Thoracic aorta (tissue), 2 donors: ENCODE measurements at places on chromosomes 3 and 15. TPM values are rescaled to one million over a fixed set of nuclear protein-coding genes. Genes with fewer than 3 reads are reported as not detected.

DNA sequence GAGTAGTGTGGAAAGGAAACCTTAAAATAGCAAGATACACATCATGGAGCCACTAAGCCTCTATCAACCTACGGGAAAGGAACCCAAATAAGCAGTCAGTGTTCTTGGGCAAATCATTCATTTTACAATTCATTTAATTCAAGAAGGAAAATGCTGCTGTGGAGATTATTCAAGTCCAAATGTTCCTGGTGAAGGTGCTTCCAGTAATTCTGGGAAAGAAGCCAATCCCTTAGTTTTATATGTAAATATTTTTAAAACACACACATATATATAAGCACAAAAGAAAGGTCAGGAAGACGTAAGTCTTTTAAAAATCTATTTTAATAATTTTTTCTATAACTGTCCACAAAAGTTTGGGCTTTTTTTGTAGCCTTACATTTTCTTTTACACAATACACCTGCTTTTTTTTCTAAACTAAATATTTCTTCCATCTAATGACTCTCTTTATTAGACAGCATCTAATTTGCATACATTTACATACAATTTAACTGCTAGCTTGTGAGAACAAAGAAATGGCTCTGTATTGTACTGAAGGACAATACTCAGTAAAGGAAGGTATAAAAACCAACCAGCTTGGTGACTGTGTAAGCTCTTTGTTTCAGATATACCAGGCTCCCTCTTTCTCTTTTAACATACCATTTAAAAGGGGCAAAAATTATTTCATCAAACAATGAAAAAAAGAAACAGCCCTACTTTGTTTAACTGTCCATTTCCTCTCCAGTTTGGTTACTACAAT is 269.5 kb downstream of the ZBTB20 start:
- no peak for DNase-seq
- H3K4me3 ChIP-seq: no peak overlapping the region
- H3K27ac ChIP-seq: no peak overlapping the region
- H3K4me1 ChIP-seq: peaks cover 6% of the 10 kb centered on the region

- no peak for DNase-seq
- peak overlapping the region; percentile 88 for H3K27ac ChIP-seq
- H3K4me3 ChIP-seq: peak overlapping the region; percentile 93
Measured at GRCh38 chr3:49785565-49786356, 581 bp downstream of the IP6K1 start.

DNA sequence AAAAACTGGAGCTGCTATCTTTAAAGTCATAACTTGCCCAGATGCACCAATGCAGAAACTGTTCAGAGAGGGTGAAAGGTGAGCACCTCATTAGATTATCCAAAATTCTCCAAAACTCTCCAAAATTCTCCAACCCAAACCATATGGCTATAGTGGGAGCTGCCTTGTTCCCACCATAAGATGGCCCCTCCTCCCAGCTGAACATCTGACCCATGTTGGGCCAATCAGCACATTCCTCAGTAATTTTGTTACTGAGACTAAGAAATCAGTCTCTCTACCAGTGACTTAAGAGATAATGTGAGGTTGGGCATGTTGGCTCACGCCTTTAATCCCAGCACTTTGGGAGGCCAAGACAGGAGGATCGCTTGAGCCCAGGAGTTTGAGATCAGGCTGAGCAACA is 32.8 kb downstream of the DPH3 start:
- no peaks in the 10 kb centered on the region for H3K36me3 ChIP-seq
- DNase-seq: no peak
- H3K4me1 ChIP-seq: peaks cover 4% of the 10 kb centered on the region
- H3K4me3 ChIP-seq: no peak overlapping the region
- no peak overlapping the region for H3K27ac ChIP-seq

DNA sequence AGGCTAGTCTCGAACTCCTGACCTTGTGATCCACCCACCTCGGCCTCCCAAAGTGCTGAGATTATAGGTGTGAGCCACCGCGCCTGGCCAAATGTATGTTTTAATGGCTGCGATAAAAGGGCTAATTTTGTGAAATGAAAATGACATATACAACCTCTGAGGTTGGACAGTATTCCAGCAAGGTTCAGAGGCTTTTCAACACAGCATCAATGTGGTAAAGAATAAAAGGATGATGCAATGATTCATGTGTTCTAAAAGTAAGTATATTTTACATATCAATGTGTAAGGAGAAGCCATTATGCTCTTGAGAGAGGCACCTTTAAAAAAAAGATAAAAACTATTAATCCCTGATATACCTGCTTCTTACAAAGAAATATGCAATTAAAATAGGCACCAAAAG is 6.7 kb downstream of the SLTM start:
- H3K27ac ChIP-seq: no peak overlapping the region
- DNase-seq: no peak
- H3K27me3 ChIP-seq: no peaks in the 10 kb centered on the region
- H3K4me3 ChIP-seq: no peak overlapping the region
- peaks cover 23% of the 10 kb centered on the region for H3K4me1 ChIP-seq
- H3K36me3 ChIP-seq: peaks cover 12% of the 10 kb centered on the region

DNA sequence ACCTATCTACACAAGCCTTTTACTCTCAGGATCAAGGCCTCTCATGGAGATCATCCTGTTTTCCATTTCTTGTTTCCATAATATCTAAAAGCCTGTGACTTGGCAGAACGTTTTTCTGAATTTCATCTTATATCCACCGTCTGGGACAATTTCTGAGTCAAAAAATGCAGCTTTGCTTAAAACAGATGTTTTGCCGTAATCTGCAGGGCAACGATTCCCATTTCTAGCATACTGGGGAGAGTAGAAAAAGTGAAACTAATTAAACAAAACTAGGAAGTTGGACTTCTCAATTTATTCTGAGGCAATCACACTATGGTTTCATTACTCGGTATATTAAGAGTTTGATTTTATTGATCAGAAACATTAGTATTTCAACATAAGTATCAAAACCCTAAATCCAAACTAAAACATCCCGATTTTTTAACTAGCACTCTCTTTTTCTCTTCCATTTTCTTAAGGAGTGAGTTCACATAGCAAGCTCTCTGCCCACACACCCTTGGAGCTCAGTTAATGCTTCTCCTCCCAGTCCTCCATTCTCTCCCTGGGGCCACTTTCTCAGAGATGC is 33.6 kb downstream of the SPATA12 start:
- peaks cover 4% of the 10 kb centered on the region for H3K36me3 ChIP-seq
- peak overlapping the region; percentile 16 for H3K4me3 ChIP-seq
- H3K4me1 ChIP-seq: no peaks in the 10 kb centered on the region
- H3K27ac ChIP-seq: no peak overlapping the region

DNA sequence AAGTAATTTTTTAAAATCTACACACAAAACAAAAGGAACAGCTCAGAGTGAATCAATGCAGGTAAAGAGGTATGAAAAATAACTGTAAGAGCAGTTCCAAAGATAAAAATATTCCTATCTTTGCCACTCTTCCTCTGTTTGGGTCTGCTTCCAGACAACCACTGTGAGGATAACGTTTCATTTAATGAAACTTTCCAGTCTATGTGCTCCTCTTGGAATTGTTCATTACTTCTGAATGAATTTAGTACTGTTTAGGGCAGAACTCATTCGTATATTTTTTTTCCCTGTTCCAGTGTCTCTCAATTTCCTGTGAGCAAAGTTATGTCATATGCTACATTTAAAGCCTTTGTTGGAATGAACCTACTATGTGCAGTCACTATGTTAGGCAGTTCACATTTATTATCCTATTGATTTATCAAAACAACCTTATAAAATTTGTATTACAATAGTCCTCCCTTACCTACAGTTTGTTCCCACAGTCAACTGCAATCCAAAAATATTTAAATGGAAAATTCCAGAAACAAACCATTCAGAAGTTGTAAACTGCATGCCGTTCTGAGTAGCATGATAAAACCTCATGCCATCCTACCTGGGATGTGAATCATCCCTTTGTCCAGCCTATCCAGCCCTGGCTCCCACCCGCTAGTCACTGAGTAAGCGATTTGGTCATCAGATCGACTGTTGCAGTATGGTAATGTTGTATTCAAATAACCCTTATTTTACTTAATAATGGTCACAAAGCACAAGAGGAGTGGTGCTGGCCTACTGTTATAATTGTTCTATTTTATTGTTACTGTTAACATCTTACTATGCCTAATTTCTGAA is 98.1 kb downstream of the TMCC1 start:
- DNase-seq: no peak
- no peak overlapping the region for H3K4me3 ChIP-seq
- H3K36me3 ChIP-seq: no peaks in the 10 kb centered on the region
- H3K27ac ChIP-seq: no peak overlapping the region
- no peaks in the 10 kb centered on the region for H3K27me3 ChIP-seq

DNA sequence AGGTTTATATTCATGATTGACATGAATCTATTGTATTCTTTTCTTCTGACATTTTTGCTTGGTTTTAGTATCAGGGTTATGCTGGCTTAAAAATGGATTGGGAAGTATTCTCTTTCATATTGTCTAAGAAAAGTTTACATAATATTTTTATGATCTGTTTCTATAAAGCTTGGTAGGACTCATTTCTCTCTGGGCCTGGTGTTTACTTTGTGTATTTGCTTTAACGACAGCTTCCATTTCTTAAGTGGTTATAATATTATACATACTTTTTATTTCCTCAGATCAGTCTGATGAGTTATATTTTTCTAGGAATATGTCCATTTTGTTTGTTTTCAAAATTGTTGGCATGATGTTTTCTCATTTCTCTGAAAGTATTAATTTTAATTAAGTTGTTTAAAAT is 117.9 kb upstream of the IL12A start:
- H3K4me1 ChIP-seq: peaks cover 20% of the 10 kb centered on the region
- no peak for DNase-seq
- no peak overlapping the region for H3K4me3 ChIP-seq
- H3K27ac ChIP-seq: no peak overlapping the region
- H3K27me3 ChIP-seq: no peaks in the 10 kb centered on the region
- no peaks in the 10 kb centered on the region for H3K36me3 ChIP-seq

GRCh38 chr3:12041446-12042041 is 37.4 kb downstream of the SYN2 start:
- no peaks in the 10 kb centered on the region for H3K36me3 ChIP-seq
- DNase-seq: no peak
- H3K27ac ChIP-seq: no peak overlapping the region
- H3K4me3 ChIP-seq: no peak overlapping the region
- H3K27me3 ChIP-seq: no peaks in the 10 kb centered on the region

GRCh38 chr3:160622263-160623045 is 54.5 kb upstream of the ARL14 start:
- H3K36me3 ChIP-seq: no peaks in the 10 kb centered on the region
- no peak for DNase-seq
- no peaks in the 10 kb centered on the region for H3K4me1 ChIP-seq
- H3K27ac ChIP-seq: no peak overlapping the region

GRCh38 chr3:130572769-130573168 is 55.8 kb downstream of the COL6A6 start:
- DNase-seq: no peak
- H3K27ac ChIP-seq: no peak overlapping the region
- H3K36me3 ChIP-seq: no peaks in the 10 kb centered on the region
- no peaks in the 10 kb centered on the region for H3K27me3 ChIP-seq

DNA sequence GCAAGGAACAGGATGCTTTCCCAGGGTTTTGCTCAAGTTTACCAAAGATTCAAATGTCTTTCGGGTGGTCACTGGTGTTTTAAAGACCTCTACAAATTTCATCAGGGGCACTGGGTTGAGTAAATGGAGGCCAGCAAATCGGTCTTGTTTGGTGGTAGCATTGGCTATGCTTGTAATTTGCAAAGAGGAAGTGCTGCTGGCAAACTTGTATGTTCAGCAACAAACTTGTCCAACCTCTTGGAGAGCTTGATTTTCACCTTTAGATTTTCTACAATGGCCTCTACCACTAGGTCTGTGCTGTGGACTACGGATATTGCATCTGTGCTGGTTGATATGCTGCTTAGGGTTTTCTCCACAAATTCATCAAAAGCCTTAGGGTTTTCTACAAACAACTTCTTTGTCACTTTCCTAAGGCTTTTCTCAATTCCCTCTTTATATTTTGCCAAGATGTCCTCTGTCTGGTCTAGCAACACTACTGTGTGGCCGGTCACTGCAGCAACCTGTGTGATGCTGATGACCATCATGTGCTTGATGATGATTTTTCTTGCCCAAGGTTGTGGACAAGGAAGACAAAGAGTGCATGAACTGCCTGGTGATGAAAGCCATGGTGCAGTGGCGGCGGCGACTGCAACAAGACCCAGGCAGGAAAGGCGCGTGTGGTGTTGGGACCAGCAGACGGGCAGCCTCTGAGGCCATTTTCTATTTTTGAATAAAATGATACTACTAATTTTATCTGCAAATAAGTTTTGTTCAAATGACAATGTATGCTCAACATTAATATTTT is 50.8 kb downstream of the RFX7 start:
- peaks cover 9% of the 10 kb centered on the region for H3K4me1 ChIP-seq
- no peak overlapping the region for H3K4me3 ChIP-seq
- H3K36me3 ChIP-seq: no peaks in the 10 kb centered on the region
- no peaks in the 10 kb centered on the region for H3K27me3 ChIP-seq

DNA sequence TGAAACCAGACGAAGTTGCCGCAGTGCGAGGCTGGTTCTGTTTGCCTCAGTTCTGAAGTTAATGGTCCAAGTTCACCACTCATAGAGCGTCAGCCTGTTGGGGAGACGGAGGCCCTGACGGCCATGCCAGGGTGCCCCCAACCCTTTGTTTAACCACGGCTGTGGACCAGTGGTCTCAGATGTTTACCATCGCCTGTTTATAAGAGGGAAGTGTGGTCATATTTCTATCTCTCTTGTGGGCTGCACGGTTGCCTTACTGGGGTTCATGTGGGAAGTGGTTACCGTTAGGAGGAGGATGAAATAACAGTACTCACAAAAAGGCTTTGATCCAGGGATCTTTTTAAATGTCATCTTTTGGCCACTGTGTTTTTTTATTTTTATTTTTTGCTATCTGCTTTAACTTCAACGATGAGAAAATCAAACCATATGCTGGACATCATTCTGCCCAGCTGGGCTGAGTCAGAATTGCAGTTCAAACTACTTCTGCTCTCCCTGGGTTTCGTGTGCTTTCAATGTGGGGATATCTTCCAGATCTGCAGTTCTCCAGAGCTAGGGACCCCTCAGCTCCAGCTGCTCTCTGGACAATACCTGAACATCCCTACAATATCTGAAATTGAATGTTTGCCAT is 17.8 kb downstream of the SMAD3 start:
- H3K27me3 ChIP-seq: no peaks in the 10 kb centered on the region
- no peak overlapping the region for H3K27ac ChIP-seq
- peaks cover 40% of the 10 kb centered on the region for H3K4me1 ChIP-seq
- DNase-seq: no peak
- no peaks in the 10 kb centered on the region for H3K36me3 ChIP-seq

DNA sequence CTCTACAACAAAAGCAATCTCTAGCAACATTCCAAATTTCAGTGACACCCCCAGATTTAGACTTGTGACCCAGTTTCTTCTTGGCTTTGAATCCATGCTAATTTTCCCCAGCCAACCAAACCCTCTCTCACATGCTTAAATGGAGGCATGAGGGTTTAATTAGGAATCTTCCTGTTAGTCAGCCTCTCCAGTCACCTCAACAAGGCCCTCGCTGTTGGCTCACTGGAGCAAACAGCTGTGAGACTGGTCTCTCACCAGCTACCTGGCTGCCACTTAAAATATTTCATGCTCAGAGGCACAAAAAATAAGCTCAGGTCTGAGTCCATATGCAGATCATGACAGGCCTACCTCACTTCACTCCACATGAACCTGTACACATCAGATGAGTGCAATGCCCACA is 630.4 kb upstream of the ADAMTS9 start:
- no peaks in the 10 kb centered on the region for H3K4me1 ChIP-seq
- no peaks in the 10 kb centered on the region for H3K27me3 ChIP-seq
- H3K4me3 ChIP-seq: no peak overlapping the region
- DNase-seq: no peak
- H3K27ac ChIP-seq: no peak overlapping the region

FHIT gene
- 2.0 TPM for total RNA-seq

MESP2 gene
- total RNA-seq: 1.8 TPM

TBC1D5 gene
- total RNA-seq: 80.6 TPM

CYP8B1 gene
- total RNA-seq: not detected

LRRN1 gene
- total RNA-seq: 4.3 TPM

CKMT1A gene
- not detected for total RNA-seq

RYR3 gene
- total RNA-seq: 9.9 TPM

DPH3 gene
- total RNA-seq: 29.3 TPM

GABRA5 gene
- not detected for total RNA-seq
